ENCODE measurements at places on chromosomes 4 and X.

DNA sequence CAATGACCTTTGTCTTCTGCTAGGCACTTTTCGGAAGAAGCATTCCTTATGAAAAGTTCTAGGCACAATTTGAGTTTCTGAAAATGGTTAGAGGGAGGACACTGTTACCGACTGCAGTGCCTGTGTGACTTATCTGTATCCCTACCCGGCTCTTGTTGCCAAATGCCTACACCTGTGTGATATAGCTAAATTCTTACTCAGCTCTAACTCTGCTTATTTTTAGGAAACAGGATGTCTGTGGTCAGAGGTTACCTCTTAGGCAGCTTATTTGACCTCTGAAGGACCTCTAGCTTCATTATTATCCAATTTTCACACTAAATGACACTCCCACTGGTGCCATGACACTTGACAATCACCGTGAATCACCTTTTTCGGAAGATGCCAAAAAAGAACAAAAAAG is 561.1 kb upstream of the SMIM31 start:
- no peak for DNase-seq

DNA sequence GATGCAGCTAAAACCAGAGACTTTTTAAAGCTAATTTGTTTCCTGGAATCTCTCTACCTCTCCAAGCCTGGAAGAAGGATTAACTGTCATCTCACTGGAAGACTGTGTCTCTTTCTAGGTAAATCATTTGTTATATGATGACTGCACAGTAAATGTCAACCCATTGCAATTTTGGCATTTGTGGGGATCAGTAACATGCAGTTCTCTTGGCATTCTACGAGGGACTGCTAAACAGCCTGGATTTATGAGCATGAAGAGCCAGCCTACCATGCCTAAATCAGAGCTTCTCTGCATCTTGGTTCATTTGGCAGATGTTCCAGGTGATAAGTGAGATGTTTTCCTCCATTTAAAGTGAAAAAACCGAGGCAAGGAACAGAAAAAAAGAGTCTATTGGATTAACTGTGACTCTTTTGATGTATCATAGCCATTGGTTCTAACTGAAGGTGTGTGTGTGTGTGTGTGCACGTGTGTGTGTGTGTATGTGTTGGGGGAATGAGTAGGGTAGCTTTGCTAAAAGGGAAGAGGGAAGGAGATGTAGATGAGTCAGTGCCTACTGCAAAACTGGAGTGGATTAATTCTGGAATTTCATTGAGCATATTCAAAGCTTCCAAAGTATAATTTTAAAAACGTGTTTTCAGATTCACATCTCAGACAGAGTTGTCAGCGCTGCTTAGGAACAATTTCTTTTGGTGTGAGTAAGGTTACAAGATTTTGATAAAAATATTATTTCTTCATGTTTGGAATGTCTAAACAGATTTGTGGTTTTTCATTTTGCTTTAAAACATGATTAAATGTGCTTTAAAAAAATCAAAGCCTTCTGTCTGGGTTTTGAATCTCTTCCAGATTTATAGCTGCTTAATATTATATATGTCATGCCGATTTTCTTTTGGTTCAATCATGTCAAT is 123.2 kb upstream of the LNX1 start:
- no peak for DNase-seq

GRCh38 chrX:10709276-10709675 is 88.9 kb upstream of the MID1 start:
- DNase-seq: no peak

GRCh38 chrX:96837808-96838207 is 45.9 kb upstream of the RPA4 start:
- DNase-seq: no peak

DNA sequence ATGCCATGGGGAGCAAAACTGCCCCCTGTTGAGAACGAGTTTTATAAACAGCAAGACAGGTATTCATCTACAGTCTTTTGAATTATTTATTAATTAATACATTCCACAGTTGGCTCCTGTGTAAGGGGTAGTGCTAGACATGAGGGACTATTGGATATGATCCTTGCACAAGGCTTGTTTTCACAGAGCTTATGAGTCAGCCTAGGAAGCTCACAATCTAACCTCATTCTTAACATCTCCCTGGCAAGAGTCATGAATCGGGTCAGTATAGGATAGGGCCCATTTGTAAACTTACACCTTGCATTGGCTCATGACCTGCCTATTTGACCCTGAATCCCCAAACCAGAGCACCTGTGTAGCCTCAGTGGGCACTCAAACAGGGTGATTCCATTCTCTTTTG is 209.1 kb upstream of the HCCS start:
- DNase-seq: no peak

GRCh38 chrX:42491137-42491907 is 286.6 kb downstream of the PPP1R2C start:
- no peak for DNase-seq

- DNase-seq: no peak
These were observed 317.6 kb downstream of the DMD start for GRCh38 chrX:32893751-32894150.

DNA sequence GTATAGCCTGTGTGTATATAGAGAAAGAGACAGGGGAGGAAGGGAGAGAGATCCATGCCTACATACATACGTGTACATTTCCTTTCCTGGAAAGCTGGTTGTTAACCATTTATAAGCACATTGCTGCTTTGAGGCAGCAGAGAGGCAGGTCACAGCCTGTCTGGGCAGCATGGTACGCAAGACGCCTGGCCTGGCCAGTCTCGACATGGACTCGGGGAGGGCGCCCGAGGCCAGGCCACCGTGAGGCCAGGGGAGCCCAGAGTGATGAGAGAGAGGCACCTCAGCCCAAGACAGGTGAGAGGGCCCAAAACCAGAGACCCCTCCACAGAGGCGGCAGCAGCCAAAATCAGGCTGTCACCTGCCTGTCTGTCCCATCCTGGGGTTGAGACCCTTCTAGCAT is 3.9 kb downstream of the TREX2 start:
- DNase-seq: no peak

DNA sequence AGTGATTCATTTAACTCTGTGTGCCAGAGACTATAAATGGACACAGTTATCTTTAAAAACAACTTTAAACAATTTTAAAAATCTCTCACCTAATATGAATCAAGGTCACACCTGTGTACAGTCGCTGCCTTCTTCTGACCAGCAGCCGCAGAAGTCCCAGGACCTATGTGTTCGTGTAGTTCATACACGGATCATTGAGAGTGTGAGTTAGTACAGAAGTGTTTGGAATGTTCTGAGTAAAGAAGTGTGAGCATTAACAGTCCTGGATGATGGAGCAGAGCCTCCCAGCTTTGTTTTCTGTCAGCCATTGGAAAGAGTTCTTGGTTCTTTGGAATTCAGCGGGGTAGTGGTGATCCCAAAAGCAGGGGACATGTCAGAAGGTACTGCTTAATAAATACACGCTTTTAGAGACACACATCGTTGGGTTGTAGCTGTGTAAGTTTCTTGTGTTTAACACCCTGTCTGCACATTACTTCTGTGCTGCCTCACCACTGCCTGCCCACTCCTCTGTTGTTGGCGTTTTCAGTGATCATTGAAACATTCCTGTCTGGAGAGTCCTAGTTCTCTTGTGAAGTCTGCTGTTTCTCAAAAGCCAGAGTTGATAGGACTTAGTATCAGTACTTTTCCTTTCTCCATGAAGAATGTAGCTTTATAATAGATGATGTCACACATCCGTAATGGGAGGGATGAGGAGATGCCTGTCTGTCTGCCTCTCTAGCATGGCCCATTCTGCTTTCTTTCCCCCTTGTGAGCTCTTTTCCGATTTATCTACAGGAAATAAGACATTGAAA is 90.6 kb downstream of the PTTG2 start:
- DNase-seq: no peak

DNA sequence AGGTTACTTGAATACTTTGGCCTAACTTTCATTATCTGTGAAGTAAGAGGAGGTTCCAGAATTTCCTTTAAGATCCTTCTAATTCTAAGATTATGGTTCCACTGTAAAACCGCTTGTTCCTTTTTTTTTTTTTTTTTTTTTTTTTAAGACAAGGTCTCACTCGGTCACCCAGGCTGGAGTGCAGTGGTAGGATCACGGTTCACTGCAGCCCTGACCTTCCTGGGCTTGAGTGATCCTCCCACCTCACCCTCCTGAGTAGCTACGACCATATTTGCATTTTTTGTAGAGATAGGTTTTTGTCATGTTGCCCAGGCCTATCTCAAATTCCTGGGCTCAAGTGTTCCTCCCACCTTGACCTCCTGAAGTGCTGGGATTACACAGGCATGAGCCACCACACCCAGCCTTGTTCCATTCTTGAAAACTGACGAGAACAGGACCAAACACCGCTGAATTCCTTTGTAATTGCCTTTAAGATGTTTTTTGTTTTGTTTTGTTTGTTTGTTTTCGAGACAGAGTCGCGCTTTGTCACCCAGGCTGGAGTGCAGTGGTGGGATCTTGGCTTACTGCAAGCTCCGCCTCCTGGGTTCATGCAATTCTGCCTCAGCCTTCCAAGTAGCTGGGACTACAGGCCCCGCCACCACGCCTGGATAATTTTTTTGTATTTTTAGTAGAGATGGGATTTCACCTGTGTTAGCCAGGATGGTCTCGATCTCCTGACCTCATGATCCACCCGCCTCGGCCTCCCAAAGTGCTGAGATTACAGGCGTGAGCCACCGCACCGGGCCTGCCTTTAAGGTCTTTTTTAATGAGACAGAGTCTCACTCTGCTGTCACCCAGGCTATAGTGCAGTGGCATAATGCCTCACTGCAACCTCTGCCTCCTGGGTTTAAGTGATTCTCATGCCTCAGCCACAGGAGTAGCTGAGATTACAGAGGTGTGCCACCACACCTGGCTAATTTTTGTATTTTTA is 6.8 kb downstream of the PDS5A start:
- no peak for DNase-seq

- no peak for DNase-seq
These were observed 7.0 kb downstream of the JAKMIP1 start for GRCh38 chr4:6193399-6193798.

DNA sequence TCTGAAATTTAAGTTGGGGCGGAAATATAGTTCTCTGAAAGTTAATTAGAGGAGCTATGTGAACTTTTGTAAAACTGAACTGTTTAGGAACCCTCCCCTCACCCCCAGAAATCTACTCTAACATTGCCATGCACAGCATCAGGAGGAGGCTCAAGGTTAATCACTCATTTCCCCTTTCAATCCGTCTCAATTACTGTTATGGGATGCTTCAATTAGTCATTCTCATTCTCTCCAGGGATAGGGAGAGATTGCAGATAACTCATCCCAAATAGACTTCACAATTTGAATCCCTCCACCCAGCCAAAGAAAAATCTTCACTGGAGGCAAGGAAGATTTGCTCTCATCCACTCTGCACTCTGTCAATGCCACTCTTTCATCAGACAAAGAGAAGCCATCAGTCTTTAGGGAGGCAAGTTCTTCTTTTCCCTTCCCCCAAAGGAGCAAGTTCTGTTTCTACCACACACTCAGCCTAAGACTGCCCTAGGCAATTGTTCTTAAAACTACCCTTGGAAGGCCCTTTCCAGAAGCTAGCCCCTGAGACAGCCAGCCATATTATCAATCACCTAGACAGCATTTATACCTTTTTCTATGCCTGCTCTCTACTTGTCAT is 140.4 kb downstream of the SLC10A7 start:
- DNase-seq: no peak
